ENCODE measurements at places on chromosomes 6 and 20.

- DNase-seq = no peak
Observed at GRCh38 chr6:25899580-25900408, 25.8 kb upstream of the SLC17A3 start.

GRCh38 chr6:53984581-53984980 is 126.7 kb upstream of the MLIP start:
- DNase-seq = no peak

GRCh38 chr6:157879873-157880254 is 56.8 kb downstream of the SNX9 start:
- no peak for DNase-seq

- no peak for DNase-seq
Observed at GRCh38 chr20:16064989-16065707, 508.1 kb downstream of the KIF16B start.

DNA sequence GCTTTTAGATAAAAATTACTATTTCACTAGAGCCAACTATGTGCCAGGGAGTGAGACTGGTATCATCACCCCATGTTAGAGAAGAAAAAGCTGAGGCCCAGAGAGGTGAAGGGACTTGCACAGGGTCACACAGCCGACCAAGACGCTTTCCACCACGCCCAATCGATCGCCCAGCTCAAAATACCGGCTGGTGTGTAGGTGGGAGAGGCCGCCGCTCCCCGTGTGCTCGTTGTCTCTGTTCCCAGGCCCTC is 253 bp upstream of the SNPH start:
- DNase-seq = no peak

DNA sequence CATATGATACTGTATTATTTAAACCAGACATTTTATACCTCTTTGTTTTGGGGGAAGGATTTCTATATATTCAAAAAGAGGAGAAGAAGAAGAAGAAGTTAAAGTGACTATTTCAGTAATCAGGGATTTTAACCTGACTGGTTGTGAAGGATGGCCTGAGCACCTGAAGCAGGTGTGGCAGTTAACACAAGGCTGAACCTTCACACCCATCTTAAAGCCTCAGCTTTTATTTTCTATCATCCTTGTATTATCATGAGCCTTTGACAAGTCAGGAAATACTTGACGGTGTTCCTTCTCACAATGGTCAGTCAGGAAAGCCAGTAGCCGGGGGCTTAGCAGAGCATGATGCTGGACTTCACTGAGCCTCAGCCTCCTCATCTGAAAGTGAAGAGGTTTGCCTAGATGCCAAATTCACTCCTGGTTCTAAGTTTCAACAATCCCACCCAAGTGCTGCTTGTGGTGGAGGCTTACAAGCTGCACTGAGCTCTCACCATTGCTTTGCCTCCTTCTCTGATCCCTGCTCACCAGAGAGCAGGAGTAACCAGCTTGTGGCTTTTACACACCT is 117.2 kb downstream of the JAG1 start:
- no peak for DNase-seq

DNA sequence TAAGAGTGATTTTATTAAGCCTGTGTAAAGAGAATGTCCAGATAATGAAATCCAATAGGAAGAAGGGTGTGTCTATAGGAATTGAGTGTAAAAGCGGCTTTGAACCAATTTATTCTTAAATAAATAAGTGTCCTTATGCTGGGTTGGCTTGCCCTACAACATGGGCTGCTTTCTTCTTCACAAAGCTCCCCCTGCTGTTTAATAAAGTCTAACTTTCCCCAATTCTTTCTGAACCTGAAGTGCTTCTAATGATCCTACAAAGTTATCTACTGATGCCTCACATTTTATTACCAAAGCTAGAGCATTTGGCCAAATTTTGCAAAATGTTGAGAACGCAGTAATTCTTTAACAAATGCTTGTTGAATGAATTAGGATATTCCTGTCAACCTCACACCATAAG is 36.3 kb upstream of the SIRT5 start:
- no peak for DNase-seq

Measured in activated CD8-positive, alpha-beta memory T cell treated with anti-CD3 and anti-CD28 coated beads for 48 hours (primary cell).